ENCODE measurements at places on chromosomes 11 and 22.

- DNase-seq = no peak
Observed at GRCh38 chr11:69115586-69116560, 39.9 kb upstream of the SMIM38 start.

- DNase-seq = no peak
Observed at GRCh38 chr11:83438438-83438837, 152.3 kb upstream of the CCDC90B start.

GRCh38 chr22:21762712-21763581 lies 27.4 kb upstream of the YPEL1 start:
- no peak for DNase-seq

- DNase-seq = no peak
Observed at GRCh38 chr22:44582016-44582415, 84.0 kb upstream of the RTL6 start.

DNA sequence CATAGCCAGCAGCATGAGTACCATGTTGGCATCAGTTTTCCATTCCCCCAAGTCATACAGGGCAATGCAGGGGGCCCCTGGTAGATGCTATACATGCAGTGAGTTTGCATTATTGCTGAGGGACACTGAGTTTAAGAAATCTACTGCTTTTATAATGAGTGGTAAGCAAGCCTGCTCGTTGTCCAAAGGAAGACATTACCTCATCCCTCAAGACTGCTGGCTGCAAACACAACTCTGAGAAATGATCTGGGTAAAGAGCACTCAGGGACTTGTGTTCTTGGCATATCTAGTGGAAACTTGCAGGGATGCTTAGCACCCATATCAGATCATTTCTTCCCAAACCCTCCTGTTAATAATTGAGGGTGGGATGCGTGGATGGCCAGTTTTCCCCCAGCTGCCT lies 77.9 kb downstream of the CWC15 start:
- no peak for DNase-seq

DNA sequence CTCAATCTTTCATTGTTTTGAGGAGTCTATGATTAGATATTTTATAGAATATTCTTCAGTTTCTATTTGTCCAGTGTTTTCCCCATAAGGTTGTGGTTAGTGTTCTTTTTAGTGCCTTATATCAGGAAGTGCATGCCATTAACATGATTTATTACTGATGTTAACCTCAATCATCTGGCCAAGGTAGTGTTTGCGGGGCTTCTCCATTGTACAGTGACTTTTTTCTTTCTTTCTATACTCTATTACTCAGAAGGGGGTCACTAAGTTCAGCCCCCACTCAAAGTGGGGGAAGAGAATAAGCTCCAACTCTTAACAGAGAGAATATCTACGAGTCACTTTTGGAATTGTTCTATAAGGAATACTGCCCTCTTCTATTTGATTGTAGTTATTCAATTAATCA lies 415.8 kb downstream of the DYNC2H1 start:
- DNase-seq = no peak

- DNase-seq = peak; percentile 35
Observed at GRCh38 chr11:95398437-95399112, 167.6 kb upstream of the SESN3 start.

GRCh38 chr11:108177570-108177969 lies 44.9 kb downstream of the NPAT start:
- no peak for DNase-seq

GRCh38 chr11:1006762-1007161 lies 29.8 kb downstream of the MUC6 start:
- no peak for DNase-seq

- DNase-seq = no peak
Observed at GRCh38 chr11:109739379-109739778, 317.4 kb downstream of the C11orf87 start.

DNA sequence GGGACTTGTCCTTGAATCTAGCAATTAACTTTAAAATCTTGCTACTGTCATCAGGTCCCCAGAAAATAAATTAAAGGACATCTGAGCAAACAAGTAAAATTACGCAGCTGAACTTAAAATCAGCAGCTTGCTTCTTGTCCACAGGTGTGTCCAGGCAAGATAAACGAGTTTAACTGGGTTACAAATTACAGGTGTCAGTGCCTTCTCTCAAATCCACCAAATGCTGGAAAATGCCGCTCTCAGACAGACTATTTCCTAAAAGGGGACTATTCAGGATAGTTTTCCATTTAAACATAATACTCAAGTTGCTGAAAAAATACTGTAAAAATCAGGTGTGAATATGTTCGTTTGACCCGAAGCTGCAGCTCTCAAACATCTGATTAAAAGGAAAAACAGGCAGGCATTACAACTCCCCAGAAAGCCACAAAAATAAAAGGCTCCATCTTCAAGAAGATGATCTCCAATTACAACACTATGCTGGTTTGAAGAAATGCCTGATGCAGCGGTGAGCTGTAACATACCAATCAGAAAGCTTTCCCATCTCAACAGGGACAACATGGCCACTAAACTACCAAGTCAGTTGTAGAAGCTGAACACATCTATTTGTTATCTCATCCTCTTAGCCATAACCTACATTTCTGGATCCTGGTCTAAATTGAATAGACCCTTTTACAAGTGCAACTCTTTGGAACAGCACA lies 82.1 kb downstream of the CADM1 start:
- DNase-seq = no peak

DNA sequence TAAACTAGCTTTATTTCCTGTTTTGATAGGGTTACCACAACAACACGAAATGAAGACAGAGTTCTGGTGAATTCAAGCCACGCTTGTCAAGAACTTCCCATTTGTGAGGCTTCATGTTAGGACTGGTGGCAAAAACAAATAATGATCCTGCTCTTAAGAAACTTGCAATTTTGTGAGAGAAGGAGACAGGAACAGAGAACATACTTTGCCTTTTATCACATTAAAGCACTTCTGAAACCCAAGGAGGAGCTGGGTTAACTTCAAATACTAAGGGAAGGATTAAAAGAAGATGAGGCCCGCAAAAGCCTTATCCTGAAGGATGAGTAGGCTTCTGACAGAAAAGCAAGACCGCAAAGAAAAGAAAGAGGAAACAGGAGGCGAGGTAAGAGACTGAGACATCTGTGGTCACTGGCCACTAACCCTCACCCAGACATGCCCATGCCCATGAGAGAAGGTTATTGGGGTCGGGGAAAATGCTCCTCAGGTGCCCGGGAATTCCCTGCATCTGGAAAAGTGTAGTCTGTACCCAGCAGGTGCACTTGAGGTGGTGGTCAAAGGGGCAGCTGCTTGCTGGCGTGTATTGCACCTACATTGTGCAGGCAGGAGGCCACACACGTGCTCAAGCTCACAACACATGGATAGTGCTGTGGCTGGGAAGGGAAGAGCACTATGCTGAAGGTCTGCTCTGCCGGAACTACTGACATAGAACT lies 50.5 kb downstream of the MAPK1 start:
- DNase-seq = peak; percentile 72

- DNase-seq = no peak
Observed at GRCh38 chr11:128511712-128512111, 75.6 kb downstream of the ETS1 start.

DNA sequence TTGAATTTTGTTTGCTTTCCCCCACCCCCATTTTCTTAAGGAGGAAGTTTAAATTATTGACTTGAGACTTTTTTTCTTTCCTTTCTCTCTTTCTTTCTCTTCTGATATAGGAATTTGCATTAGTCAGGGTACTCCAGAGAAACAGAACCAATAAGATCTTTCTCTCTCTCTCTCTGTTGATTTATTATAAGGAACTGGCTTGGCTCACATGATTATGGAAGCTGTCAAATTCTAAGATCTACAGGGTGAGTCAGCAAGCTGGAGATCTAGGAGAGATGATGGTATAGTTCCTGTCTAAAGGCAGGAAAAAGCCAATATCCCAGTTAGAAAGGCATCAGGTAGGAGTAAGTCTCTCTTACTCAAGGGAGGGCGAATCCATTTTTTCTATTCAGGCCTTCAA lies 64.0 kb downstream of the CCDC81 start:
- no peak for DNase-seq

- DNase-seq = no peak
Observed at GRCh38 chr22:21845558-21846453, 21.6 kb downstream of the MAPK1 start.

DNA sequence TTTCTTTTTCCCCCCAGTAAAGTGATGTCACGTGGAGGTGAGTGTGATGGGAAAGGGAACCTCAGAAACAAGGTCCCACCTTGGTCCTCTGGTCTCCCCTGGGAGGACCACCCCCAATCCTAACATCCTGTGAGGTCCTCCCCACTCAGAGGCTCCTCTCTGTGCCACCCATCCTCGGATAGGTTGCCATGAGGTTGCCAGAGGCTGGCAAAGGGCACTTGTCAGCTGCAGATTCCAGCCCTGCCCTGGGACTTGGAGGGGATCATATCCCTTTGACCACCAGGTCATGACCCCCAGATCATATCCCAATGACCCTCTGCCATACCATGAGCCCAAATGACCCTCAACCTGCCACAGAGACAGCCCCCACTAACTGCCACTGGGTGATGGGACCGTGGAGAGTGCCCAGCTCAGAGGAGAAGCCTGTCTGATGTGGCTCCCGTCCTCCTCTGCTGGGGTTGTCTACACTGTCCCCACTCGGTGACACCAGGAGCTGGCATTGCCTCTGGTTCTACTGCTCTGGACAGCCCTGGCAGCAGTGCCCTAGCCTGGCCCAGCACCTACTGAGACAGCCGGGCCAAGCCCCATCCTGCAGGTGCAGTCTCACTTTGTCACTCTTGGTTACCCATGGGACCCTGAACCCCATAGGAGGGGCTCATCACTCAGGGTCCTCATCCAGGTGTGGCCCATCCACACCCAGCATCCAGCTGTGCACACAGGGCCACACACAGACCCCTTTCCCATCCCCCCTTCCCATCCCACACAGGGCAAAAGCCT lies 90.2 kb upstream of the KCNQ1OT1 start:
- no peak for DNase-seq

GRCh38 chr11:118243993-118244762 lies 8.0 kb downstream of the MPZL3 start:
- DNase-seq = no peak

DNA sequence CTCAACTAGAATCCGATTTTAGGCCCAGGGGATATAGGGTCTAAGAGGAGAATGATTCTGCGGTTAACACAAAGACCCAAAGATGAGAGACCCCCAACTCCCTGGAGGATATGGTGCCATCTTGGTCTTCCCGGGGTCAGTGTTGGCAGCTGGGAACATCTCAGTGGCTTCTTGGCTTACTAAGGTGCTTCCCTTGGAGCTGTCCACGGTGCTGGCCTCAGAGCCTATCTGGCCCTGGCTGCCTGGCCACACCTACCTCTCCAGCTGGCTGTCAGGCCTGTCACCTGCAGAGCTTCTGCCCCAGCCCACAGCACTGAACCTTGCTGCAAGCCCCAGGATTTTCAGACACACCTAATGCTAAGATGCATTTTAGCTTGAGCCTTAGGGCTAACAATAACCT lies 70.7 kb upstream of the THY1 start:
- no peak for DNase-seq

DNA sequence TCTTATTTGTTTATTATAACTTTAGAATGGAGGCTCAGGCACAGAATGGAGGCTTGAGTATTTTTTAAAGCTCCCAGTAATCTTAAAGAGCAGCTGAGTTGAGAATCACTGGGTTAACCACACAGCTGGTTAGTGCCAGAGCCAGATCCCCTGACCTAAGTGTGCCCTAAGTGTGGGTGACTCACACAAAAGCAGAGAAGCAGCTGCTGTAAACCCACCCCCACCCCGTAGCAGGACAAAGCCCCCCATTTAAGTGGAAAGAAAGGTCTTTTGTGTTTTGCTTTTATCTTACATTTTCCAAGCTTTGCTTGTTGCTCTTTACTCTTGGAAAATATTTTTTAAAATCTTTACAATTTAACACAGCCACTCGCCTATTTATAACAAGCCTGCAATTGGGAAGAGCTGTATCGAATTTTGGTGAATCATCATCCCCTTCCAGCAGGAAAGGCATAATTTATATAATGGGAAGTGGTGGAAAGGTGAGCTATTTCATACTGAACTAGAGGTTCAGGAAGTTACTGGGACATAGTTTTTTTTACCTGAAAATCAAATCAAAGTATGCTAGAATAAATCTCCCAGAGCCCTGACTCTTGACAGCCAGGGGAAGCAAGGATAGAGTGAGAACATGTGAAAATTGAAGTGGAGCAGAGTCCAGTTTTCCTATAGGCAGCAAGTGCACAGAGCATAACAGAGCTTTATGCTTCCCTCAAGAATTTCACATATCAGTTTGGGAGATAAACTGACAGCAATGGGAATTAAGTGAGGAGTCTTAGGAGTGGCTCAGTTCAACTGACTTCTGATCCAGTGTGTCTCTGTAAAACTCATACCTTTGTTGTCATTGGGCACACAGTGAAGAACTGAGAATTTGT lies 405.7 kb downstream of the AASDHPPT start:
- DNase-seq = peak; percentile 33

- no peak for DNase-seq
Observed at GRCh38 chr11:11899401-11899800, 57.6 kb downstream of the USP47 start.

DNA sequence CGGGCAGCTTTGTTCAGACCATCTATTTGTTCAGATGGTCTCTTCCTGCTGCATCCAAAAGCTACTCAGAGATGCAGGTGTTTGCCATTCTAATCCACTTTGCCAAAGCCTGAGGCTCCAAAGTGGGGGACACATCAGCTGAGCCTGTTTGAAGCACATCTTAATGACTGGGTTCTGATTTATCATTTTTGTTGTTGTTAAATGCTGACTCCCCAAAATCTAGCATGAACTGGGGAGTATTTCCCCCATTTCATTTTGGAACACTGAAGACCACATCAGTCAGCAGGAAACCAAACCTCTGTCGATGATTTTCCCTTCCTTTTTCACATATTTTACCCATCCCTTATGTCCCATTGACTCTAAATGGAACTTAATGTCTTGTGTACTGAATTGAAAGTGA lies 262.6 kb downstream of the NTM start:
- no peak for DNase-seq

- no peak for DNase-seq
Observed at GRCh38 chr11:129102756-129103155, 89.4 kb downstream of the ARHGAP32 start.

DNA sequence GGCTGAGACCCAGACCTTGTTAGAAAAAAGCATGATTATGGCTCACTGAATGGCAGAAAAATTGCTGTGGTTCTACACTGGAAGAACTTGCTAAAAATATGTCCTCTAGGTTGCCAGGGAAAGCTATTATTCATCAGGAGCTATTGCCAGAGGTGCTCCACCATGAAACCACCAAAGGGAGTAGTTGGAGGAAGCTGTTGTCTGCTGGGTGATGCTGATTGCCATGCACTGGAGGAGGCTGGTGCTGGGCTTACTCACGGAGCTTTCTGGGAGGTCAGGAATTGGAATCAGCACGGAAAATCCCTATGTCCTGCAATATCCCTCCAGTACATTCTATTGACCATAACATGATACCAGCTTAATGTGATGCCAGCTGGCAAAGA lies 199.6 kb upstream of the ZBED5 start:
- no peak for DNase-seq
